ENCODE measurements at places on chromosomes 7 and 10. TPM values are rescaled to one million over a fixed set of nuclear protein-coding genes. Genes with fewer than 3 reads are reported as not detected.

The SORCS1 gene
- 0.12 TPM for total RNA-seq

The ZNF248 gene
- total RNA-seq = 3.2 TPM

The NEBL gene
- total RNA-seq = 30.1 TPM

The MCM10 gene
- 5.9 TPM for total RNA-seq

The FOXP2 gene
- 5.0 TPM for total RNA-seq

The GRM3 gene
- total RNA-seq = not detected

DNA sequence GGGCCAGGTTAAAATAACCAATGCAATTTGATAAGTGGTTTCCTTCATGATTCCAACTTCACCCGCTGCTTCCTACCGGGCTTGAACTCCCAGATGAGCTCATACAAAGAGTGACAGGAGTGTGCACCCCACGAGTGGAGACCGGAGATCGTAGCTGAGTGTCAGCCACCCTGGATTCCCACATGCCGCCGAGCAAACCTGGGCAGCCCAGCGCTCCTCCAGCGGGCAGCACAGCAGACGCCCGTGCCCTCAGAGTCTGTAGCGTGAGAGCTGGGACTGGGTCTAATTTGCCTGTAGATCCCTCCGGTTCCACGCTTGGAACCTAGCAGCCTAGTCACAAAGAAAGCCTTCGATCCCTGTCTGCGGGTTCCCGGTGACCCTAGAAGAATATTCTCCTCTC lies 476.1 kb upstream of the MGMT start:
- ATAC-seq = no peak

DNA sequence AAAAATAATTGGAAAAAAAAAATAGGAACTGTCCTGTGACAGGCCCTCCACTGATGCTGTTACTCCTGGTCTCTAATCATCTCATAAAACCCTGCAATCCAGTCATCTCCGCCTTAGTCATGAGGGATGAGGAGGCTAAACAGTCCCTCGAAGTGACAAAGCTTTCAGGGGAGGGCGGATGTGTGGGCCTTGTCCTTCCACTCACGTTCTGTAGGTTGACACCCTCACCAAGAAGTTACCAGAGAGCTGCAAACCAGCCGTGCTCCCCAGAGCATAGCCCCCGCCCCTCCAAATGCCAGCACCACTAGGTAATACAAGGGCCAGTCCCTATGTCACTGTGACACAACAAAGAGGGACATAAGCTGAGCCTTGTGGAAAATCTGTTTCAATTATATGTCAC lies 11.9 kb downstream of the COBL start:
- ATAC-seq = no peak

- ATAC-seq = no peak
These were observed 643.1 kb upstream of the SEMA3D start for GRCh38 chr7:85829817-85830432.

DNA sequence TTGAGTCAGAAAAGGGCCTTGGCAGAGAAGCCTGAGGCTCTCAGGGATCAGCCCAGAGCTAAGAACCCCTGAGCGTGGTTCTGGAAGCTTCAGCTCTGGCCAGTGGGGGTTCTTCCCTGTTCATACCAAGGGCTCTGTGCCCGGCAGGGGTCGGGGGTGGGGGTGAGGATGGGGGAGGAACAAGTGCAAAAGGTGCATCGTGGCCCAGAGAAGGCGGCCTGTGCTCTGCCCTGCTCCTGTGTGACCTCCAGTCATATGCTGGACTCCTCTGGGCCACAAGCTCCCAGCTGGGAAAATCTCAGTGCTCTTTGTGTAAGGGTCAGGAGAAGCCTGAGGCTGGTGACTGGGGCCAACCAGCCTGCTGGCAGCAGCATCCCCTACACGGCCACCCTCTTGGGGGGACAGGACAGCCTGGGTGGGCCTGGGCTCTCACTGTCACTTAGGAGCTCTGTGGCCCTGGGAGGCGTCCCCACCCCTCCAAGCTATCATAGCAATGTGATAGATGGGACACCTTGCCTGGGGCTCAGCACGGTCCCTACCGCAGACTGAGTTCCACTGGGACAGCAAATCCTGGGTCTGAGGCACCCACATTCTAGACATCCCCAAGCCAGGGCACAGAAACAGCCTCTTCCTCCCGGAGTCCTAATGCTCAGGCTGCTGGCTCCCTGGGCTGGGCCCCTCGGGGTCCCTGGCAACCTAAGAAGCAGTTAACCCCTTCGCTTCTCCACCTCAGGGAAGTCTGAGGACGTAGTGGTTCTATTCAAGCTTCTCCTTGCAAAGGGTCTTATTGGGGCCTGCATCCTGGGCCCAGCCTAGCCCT lies 2.5 kb downstream of the MMRN2 start:
- ATAC-seq = no peak

GRCh38 chr7:122429926-122430325 lies 125.4 kb upstream of the FEZF1 start:
- no peak for ATAC-seq

DNA sequence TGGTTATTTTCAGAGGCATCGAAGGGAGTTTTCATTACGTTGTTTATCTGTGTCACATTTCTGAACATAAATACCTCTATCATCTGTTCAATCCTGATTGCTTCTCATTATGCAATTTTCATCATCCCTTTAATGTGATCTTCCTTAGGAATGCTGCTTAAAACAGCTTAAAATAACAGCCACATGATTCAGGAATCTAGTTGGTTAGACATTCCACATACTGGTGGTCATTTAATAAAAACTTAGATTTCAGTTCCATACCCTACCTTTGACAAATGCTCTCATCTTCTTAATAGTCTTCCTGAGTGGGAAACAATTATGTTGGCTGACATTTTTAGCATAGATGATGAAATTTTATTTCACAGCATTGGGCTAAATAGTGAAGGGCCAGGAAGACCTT lies 191.3 kb upstream of the CDCA7L start:
- ATAC-seq = no peak
